ENCODE measurements at places on chromosomes 2 and 18.
A peak's percentile ranks its signal among the peaks of the same experiment; 100 is the strongest.

DNA sequence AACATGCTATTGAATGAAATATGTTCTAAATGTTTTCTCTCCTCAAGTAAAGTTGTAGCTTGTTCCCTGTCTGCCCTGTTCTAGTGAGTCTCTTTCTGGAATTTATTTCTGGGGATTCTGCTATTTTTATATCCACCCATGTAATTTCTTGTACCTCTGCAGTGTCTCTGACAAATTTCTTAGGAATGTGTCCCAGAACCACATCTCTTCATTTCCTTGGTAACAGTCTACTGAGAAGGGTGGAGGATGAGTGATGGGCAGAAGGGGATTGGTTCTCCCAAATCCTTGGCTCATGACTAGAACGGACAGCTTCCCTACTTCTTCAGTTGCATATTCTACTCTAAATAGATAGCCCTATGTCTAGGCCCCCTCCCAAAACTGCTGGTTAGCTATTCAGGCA is 490.6 kb upstream of the LINC00305 start:
- no peak for DNase-seq

- no peak for DNase-seq
These were observed 12.4 kb upstream of the SPATA3 start for GRCh38 chr2:230983566-230983965.

- no peak for DNase-seq
These were observed 16.3 kb upstream of the RMND5A start for GRCh38 chr2:86703704-86704361.

- no peak for DNase-seq
These were observed 11.6 kb downstream of the VAPA start for GRCh38 chr18:9925369-9925768.

DNA sequence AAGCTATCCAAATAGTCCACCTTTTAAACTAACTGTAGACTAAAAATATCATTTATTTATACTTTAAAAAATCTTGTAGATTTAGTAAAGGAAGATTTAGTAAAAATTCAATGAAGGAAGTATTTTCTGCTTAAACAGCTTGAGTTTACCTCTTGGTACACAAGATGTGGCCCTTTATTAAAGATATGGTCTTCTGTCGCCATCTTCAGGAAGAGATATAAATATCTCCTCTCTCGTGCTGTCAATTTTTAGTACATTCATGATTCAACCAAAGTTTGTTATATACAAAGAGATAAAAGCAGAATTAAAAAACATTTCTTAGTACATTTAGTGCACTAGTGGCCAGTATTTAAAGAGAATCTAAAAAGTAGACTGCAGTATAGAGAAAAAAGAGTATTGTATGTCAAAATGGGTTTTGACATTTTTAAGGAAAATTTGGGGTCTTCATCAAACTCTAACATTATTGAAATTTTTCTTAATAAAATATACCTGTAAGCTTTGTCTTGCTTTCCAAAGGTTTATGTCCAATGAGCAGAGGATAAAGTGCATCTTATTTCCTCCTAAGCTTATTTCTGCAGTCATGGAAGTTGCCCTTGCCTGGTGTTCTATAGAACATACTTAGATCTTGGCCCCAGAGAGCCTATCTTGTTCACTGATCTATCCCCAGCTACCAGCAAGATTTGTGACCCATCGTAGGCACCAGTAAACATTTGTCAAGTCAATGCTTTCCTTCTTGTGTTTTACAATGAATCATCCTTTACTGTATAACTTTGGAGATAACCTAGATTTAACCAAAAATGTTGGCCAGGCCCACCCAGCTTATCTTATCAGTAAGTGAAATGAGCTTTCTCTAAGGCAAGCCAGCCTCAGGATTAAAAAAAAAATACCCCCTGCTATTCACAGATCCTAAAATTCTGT is 18.5 kb upstream of the EML6 start:
- no peak for DNase-seq

GRCh38 chr18:70397259-70397925 is 108.5 kb downstream of the SOCS6 start:
- DNase-seq: no peak

- DNase-seq: peak; percentile 53
These were observed 88.4 kb upstream of the STK17B start for GRCh38 chr2:196259507-196260481.

- no peak for DNase-seq
These were observed 71.6 kb downstream of the TFCP2L1 start for GRCh38 chr2:121213386-121213785.

Data from activated naive CD8-positive, alpha-beta T cell treated with anti-CD3 and anti-CD28 coated beads, Interleukin-2, amount 50 U/mL, for 24 hours (primary cell).